Activated CD4-positive, alpha-beta T cell treated with anti-CD3 and anti-CD28 coated beads, Interleukin-2, Interleukin-4, amounts not matched to agents 100 ng/mL and 50 ng/mL, durations not matched to agents 16 hours and 8 hours (primary cell): ENCODE measurements at places on chromosomes 2 and 18.

DNA sequence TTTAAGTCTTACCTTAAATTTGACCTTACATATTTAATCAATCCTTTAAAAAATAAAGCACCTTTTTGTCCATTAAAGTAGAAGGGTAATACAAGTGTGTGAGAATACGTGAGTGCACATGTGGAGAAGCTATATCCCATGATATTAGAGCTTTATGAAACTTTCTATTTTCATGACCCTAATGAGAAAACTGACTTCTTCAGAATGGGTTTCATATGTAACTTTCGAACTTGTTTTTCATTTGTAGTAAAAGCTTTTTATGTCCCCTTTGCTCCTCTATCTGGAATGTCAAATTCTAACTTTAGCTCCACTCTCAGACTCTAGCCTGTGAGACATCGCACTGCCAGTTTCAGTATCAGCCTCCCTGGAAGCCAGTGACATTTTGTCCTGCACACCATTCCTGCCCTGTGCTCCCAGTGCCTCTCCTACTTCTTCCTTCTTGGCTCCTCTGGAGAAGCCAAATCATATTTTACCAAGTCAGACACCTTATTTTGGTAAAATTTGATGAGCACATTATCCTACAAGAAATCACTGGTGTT, 42.0 kb downstream of the MAPRE2 start:
- no peak for DNase-seq

DNA sequence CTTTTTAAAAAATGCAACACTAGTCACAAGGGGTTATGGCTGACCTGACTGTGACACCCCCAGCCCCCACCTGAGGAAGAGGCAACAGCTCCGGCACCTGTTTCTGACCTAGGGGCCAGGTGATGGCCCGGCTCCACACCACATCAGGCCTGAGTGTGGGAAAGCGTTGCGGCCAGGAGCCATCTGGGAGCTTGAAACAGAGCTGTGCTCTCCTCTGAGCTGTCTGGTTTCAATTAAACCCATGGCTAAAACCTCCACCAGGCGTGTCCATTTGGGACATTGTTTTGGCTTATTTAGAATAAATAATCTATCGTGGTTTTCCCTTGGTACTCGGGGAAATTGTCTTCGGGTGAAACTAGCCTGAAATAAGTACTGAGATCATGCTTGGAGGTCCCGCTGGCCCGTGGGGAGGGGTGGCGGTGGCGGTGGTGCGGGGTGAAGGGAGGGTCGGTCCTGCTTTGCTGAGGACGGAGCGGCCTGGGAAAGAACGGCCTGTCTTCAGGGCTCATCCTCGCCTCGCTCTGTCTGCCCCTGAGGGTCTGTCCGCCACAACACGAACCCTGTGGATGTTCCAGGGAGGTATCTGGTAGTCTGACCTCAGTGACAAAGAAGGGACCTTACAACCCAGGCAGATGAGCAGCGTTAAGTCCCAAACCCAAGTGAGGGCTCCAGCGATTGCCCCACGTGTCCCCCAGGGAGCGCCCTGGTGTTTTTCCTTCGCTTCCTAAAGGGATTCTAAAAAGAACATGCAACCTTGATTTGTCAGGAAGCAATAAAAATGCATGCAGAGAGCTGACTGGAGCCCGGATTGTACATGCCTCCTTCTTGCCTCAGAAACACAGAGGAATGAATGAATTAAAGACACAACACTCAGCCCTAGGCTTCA, 58.7 kb downstream of the IL1RL2 start:
- DNase-seq: no peak

DNA sequence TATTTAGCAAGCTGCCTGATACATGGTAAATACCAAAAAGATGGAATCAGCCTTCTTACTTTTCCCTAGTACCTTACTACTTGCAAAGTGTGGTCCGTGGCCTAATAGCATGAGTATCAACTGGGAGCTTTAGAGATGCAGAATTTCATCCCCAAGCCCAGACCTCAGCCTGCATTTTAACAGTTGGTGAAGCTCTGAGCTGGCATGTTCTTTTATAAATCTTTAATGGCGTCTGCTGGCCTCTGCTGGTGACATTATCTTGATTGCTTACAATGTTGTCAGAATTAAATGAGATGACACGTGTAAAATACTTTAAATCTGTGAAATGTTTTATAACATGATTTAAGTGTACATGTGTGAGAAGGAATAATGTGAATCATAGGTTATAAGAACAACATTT, 115.1 kb upstream of the NOSTRIN start:
- no peak for DNase-seq

GRCh38 chr2:71907503-71907902, 240.2 kb downstream of the CYP26B1 start:
- no peak for DNase-seq

DNA sequence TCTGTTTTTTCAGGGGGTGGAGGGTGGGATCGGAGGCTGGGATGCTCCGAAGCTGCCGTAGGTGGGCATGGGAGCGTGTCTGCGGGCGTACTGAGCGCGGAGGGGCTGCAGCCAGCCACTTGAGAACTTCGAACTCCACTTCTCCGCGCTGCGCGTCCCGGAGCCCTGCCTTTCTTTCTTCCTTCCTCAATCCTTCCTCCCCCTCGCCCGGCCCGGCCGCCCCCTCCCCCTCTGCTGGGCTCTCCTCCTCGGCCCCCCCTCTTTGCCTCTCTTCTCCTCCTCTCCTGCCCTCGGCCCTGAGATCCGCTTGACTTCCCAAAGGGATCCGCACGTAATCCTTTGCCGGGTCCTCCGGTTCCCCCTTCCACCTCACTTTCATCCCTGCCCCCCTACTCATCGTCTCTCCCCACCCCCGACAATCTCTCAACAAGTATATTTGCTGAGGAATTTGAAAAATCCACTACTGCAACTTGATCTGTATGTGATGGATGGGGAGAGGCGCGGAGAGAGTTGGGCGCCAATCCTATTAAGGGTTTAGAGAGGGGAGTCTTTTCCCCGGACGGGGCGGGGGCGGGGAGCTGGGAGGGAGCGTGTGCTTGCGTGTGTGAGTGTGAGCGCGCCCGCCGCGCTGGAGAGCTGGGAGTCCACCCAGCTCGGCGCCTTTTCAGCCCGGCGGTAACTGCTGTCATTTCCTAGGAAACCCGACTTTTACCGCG, 1.1 kb downstream of the GLI2 start:
- DNase-seq: no peak

DNA sequence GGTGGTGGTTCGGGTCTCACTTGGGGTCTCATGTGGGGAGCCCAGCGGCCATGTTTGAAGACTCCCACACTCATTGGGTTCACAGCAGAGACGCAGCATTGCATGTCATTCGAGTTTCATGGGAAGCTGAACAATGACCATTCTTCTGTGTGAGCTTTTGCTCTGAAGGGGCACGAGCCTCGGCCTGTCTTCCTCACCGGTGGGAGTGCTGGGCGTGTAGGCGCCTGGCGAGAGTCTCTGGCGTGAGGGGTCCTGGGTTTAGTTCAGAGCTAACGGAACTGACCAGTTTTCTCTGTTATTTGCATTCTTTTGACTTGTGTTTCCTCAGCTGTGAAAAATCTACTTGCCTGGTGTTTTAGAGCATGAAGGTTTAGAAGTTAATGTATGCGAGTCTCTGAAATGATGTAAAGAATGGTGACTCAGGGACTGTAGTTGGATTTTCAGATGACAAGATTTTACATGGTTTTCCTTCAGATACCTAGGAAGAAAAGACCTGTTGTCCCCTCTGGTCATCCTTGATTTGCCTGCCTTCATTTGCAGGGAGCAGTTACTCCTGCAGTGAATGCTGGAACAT, 98.1 kb downstream of the ARMC9 start:
- no peak for DNase-seq

- no peak for DNase-seq
These were observed 61.4 kb downstream of the WDR75 start for GRCh38 chr2:189502714-189503113.

GRCh38 chr2:132415915-132416722, 486 bp upstream of the GPR39 start:
- DNase-seq: no peak

DNA sequence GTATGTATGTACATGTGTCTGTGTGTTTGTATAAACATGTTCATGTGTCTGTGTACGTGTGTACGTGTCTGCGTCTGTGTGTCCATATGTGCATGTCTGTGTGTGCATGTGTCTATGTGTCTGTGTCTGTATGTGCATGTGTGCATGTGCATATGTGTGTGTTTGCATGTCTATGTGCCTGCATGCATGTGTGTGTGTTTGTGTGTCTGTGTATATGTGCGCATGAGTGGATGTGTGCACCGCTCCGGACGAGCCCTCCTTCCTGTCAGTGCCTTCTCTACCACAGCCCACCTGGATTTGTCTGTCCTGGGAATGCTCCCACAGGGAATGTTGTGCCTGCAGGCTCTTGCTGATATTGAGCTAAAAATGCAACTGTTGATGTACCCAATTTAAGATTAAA, 113.3 kb upstream of the EPC2 start:
- no peak for DNase-seq

DNA sequence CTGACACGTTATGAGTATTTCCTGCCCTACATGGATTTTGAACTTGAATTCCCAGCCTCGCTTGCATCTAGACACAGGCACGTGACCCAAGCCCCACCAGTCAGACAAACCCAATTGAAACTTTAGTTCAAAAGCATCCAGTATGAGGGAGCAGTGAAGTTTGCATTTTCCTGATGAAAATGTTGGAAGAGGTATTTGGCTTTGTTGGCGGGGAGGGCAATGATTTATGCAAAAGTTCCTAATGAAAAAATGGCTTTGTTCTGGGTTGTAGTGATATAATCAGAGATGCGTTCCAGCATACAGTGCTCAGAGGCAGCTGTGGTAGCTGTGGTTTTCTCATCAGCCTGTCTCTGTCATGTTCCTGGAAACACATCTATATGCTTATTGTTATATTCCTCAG, 36.8 kb upstream of the CPS1 start:
- DNase-seq: no peak

DNA sequence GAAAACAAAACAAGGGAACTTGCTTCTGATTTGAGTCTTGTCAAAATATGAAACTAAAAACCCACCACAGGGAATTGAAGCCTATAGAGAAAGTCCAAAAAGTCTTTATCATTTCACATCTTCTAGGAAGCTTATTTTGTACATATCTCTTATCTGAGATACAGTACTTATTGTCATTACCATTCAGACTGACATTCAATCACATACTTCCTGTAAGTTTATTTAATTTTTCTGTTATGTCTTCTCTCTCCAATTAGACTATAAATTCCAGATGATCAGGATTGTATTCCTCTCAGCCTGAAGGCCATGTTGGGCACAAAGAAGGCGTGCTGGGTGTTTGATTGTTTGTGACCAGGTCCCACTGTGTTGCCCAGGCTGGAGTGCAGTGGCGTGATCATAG, 59.2 kb downstream of the METTL4 start:
- DNase-seq: no peak

DNA sequence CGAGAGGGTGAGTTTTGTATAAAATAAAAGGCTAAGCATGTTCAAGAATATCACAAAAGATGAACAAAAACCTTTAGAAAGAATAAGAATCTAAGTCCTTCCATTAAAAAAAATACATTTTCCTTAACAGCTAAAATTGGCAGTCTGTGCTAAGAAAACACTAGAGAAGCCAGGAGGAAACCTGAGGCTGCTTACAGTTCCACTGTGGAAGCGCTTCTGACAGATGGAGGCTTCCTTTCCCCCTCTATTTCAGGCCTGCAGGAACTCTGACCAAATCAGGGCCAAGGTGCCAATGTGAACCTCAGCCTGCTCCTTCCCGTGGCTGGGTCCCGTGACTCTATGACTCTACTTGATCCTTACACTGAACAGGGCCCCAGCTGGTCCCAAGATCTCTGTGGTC, 108.1 kb upstream of the ARHGAP28 start:
- no peak for DNase-seq

- no peak for DNase-seq
These were observed 185.4 kb downstream of the FBXO15 start for GRCh38 chr18:73962256-73962655.

- DNase-seq: no peak
These were observed 80.5 kb downstream of the MYO5B start for GRCh38 chr18:50114448-50114847.

GRCh38 chr2:111661286-111661940, 222.6 kb downstream of the ANAPC1 start:
- no peak for DNase-seq

GRCh38 chr2:65565681-65566080, 133.3 kb upstream of the SPRED2 start:
- no peak for DNase-seq

DNA sequence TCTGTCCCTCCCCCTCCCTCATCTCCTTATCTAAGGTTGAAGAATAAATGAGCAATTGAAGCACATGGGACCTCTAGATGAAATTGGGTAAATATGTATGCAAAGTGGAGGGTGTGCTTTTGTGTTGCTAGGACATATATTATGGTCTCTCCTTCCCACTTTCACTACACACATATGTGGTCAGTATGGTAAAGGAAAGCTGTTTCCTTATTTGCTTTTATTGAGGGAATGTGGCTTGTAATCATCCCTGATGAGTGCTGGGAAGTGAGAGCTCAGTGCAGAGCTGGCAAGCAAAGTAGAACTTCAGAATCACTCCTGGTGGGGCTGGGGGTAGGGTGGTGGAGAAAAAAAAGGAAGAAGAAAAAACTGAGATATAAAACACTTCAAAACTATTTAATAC, 189.9 kb upstream of the ATP5MC3 start:
- no peak for DNase-seq

- DNase-seq: no peak
These were observed 24.9 kb downstream of the MTCL1 start for GRCh38 chr18:8730080-8730827.

- DNase-seq: no peak
These were observed 267.3 kb downstream of the CLIP4 start for GRCh38 chr2:29382486-29382885.

DNA sequence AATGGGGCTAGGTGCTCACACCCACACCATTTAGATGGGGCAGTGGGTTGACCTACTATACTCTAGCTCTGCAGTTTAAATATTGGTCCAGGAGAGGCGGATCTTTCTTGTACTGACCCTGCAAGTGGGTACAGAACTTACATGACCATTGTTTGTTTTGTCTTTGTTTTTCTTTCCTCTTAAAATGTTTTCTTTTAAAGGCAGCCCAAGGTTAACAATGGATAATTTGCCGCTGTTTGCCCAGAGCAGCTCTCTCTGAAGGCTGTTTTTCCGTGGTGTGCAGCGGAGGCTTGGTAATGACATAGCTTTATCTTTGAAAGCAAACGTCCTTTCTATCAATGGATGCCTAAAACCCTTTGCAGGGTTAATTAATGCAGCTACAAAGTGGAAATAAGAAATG, 133.3 kb upstream of the MEX3C start:
- DNase-seq: no peak

GRCh38 chr18:54775686-54776085, 52.6 kb upstream of the RAB27B start:
- no peak for DNase-seq

DNA sequence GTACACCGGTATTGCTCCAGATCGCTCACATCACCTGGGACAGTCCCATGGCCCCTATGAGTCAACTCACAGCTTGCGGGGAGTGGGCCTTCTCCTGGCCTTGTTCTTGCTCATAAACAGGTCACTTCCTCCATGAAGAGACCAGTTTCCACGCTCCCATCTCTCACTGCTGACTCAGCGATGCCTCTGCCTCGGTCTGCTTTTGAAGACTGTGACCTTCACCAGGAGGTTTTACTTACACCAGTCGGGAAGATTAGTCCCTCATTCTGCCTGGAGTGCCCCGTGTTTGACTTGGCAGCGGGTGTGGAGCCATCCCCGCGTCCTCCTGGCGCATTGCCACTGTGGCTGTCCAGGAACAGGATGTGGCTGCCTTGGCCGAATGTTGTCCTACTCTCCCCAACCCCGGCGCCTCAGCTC, 159.8 kb downstream of the RHBDD1 start:
- DNase-seq: peak; percentile 20
